Transverse colon (tissue), 4 donors: ENCODE measurements at places on chromosomes 2 and 18. TPM values are rescaled to one million over a fixed set of nuclear protein-coding genes. Genes with fewer than 3 reads are reported as not detected.

- peak; percentile 2 for DNase-seq
These were observed 23.5 kb upstream of the RHOB start for GRCh38 chr2:20423359-20423758.

DNA sequence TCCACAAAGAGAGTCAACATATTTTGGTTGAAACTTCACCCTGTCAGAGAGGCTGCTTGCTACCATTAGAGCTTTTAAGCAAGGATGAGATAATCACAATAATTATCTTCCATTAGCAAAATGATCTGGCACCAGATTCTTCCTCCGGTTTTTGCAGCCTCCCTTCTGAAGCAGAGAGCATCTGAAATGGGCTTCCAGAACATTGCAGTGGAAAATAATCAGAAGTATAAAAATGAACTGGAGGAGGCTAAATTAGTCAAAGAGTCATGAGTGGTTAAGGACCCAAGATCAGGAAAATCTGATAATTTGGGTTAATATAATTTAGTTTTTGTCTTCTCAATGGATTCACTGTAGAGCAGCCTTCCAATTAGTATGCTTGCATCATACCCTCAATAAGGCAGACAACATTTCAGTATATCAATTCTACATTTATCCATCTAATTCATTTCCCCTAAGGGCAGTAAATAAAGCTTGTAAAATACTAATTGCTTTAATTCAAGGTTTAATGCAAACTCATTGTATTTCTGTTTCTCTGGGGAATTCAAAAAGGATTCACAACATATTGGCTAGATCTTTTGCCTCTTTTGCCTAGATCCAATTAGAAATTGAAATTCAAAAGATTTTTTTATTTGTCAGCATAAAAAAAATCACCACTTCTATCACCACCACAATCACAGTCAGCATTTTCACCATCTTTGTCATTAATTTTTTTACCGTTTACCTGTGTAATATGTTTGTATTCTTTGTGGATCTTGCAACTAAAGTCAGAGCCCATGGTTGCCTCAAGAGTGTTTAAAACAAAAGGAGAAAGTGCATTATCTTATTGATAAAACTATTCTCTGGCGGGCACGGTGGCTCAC is 537.2 kb upstream of the DCC start:
- no peak for DNase-seq

- DNase-seq: no peak
These were observed 25.5 kb upstream of the NFE2L2 start for GRCh38 chr2:177289824-177290628.

DNA sequence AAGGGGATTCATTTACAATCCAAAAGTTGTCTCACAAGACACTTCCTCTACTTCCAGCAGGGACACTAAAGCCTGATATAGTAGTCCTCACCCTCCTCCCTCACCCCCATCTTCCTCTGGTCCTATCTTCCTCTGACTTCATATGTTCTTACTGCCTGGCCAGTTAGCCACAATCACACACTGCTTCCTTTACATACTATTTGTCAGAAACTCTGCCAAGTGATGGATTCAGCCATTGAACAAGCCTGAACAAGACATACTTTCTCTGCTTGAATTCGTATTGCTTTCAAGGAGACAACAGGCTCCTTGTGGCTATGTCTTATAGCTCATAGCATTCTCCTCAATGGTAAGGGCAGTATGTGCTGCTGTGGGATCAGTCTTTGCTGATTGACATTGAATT is 672.2 kb downstream of the BCL11A start:
- no peak for DNase-seq

GRCh38 chr18:30106356-30106755 is 936.2 kb downstream of the DSC3 start:
- DNase-seq: no peak

DNA sequence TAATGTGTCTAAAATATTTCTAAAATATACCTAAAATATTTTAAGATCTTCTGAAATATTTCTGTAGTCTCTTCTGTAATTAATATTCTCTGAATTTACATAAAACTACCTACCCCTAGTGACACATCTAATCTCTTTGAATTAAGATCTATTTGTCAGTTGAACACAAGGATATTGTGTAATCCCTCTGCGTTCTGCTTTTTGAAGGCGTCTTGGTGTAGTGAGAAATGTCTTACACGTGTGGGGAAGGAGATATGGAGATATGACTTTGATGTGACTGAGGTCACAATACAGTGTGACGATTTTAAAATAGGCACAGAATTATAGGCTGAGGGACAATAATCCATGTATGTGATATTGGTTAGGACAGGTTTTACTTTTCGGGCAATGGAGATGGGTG is 79.8 kb downstream of the DOK6 start:
- no peak for DNase-seq

GRCh38 chr2:85717308-85718008 is 23.3 kb downstream of the GNLY start:
- DNase-seq: no peak

- DNase-seq: no peak
These were observed 129.5 kb upstream of the NYAP2 start for GRCh38 chr2:225270053-225270452.

- DNase-seq: no peak
These were observed 387.6 kb downstream of the DCDC2C start for GRCh38 chr2:4090668-4091630.

- no peak for DNase-seq
These were observed 42.1 kb upstream of the EVA1A start for GRCh38 chr2:75602724-75603342.

DNA sequence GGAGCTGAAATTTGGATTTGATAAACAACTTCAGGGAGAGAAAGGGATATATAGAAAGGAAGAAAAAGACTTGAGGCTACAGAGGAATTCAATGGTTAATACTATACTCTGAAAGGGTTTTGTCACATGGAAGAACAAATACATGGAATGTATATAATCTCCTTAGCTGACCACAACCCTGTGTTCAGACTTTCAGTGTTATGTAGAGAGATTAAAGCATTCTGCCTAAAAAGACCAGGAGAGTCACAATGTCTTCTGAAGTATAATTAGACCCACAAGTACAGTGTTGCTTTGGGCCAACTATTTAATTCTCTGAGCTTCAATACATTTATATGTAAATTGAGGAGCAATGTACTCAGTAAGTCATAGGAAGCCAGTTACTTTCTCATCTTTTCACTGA is 123.8 kb upstream of the FSHR start:
- no peak for DNase-seq

GRCh38 chr2:106885971-106886915 is at the start of gene ST6GAL2:
TSS of gene ST6GAL2 (minus strand) at chr2:106886167. CDS start at chr2:106843977, 42,190 bp downstream.
- no peak for DNase-seq

DNA sequence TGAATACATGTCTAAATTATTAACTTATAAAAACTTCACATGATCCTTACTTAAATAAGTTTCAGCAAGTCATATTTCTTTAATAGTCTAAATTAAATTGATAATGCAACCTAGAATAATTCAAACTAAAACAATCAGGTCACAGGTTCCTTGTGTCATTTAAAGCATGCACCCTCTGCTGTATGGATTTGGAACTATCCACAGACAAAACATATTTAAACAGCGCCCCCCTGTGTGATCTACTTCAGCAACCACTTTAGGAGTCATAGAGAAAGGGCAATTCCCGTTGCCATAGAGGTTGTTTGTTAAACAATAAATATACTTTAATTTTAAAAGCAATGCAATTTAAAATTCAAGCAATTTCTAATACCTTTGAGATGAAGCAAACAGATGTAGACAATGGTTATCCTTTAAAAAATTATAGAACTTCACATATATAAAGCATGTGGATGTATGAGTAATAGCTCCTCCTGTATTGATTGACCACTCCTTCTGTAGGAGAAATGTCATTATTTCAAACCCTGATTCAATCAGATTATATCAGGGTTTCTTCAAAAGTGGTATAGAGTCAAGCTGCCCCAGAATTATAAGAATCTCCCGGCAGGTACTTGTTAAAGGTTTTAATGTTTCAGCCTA is 21.2 kb downstream of the GRB14 start:
- DNase-seq: peak; percentile 20

- no peak for DNase-seq
These were observed 819 bp upstream of the SERPINE2 start for GRCh38 chr2:224039770-224040440.

GRCh38 chr18:61079714-61080113 is 253.5 kb upstream of the CDH20 start:
- DNase-seq: no peak

GRCh38 chr2:84940831-84941412 is 30.0 kb upstream of the KCMF1 start:
- DNase-seq: peak; percentile 39

DNA sequence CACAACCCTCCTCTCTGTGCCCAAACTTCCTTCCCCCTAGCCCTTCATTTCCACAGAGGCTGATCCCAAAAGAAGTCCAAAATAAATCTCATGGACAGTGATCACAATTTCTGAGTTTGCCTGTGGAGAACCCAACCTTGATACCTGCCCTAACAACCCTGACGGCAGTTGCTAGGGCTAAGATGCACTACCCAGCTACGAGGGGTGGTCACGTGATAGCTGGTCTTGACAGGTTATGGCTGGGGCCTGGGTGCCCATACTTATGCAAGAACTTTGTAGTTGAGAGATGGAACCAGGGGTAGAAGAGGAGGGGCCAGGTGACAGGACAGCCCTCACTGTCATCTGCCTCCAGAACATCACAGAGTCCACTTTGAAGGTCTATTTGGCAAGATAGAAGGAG is 147.9 kb downstream of the AKAIN1 start:
- no peak for DNase-seq

DNA sequence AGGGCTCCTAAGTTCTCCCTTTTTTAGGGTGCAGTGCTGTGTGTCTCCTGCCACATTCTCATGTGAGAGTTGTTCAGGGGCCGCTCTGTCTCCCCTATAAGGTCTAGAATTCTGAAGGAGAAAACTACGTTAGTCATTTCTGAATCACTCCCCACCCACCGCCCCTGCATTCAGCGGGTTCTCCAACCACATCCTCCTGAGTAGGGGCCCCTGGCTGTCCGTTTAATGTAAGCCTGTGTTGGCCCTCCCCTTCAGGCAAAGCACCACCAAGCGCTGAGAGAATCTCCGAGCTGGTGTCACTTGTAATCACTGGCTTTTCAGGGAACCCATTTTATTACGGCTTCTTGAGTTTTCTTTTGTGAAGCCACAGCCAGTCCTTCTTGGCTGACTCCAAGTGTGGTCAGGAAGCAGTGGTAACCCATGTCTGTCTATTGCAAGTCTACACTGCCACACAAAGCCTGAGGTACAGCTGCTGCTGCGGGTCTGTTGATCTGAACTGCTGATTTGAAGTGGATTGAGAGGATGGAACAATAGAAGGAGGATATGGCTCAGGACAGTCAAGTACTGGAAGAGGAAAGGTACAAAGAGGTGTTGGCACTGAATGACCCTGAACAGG is 16.9 kb downstream of the LCT start:
- DNase-seq: no peak

GRCh38 chr2:5877360-5877759 is 185.2 kb downstream of the SOX11 start:
- no peak for DNase-seq

DNA sequence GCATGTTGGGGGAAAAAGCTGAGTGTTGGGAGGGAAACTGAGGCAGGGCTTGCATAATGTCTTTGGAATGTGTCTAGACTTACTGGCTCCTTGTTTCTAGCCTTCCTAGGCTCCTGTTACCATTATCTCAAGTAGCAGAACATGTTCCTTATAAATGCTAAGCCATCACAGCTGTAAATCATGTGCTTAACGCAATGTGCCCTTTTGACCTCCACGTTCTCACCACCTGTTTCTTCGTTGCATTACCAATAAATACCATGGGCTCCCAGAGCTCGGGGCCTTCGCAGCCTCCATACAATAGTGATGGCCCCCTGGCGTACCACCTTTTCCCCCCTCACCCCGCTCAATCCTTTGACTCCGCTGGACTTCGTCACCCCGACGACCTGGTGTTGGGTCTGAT is 54.0 kb upstream of the CWC22 start:
- DNase-seq: no peak

DNA sequence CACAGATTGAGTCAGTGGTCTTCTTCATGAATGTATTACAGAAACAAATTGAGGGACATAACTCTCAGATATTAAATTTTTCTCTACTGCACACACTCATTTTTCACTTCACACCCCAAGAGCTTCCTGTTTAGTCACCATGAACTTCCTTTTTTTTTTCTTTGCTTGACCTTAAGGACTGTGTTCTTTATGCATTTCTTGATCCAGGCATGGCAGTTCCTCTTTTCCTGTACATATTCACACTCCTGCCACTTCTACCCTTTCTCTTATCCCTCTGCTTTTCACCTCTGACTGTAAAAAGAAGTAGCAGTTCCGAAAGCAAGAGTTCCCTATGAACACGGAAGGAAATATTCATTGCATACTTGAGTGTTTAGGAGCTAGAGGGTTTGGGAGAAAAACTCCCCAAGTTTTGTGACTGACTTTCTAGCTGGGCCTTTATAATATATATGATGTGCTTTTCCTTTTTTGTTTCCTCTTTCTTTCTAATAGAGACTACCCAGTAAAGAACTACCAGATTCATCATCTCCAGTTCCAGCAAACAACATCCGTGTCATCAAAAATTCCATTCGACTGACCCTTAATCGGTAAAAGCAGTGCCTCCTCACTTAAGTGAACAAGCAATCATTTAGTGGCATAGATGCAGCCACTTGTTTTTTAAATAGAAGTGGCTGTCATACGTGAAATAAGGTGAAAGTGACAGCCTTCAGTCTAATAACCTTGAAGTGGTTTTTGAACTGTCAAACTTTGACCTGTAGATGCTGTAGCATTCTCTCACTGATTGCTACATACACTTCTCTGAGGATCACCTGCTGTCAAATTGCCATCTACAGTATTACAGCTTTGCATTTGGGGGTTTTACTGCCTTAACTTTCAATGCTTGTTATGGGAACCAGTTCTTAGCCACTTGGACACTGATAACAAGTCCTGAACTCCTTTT is 40.8 kb downstream of the PAPOLG start:
- DNase-seq: no peak

DNA sequence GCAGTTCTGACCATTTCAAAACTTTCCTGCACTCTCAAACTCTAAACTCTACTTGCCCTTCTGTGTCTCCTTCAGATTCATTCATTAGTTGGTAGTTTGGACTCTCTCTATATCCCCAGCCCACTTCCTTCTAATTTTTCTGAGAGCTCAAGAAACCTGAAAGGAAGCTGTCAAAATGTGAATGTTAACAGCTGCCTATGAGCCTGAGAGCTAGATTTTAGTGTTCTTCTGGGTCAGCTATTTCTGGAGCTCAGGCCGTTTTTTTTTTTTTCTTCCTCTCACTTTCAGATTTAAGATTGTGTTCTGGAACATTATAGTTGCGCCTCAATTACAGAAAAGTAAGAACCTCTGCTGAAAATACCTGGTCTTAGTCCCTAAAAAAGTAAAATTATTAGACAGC is 73.1 kb downstream of the RTN4 start:
- DNase-seq: no peak

Gene HNMT
- 45.0 TPM for total RNA-seq

Gene RTP5
- total RNA-seq: not detected

Gene KCNJ13
- total RNA-seq: not detected

Gene SMAD4
- 77.1 TPM for total RNA-seq

Gene SNTG2
- 0.55 TPM for total RNA-seq

Gene KYNU
- total RNA-seq: not detected

Gene FAM237A
- not detected for total RNA-seq

Gene B3GNT7
- total RNA-seq: 41.8 TPM

Gene LYPD1
- 0.32 TPM for total RNA-seq

Gene REG1B
- total RNA-seq: not detected

Gene USP37
- 6.8 TPM for total RNA-seq

Gene PRSS56
- total RNA-seq: not detected

Gene ING5
- 60.2 TPM for total RNA-seq

Gene NIF3L1
- total RNA-seq: 25.3 TPM

Gene COL4A4
- 1.7 TPM for total RNA-seq

Gene TMEM247
- not detected for total RNA-seq

Gene RAX
- total RNA-seq: not detected

Gene GBX2
- total RNA-seq: not detected
